ENCODE measurements at places on chromosomes 2 and 18.

DNA sequence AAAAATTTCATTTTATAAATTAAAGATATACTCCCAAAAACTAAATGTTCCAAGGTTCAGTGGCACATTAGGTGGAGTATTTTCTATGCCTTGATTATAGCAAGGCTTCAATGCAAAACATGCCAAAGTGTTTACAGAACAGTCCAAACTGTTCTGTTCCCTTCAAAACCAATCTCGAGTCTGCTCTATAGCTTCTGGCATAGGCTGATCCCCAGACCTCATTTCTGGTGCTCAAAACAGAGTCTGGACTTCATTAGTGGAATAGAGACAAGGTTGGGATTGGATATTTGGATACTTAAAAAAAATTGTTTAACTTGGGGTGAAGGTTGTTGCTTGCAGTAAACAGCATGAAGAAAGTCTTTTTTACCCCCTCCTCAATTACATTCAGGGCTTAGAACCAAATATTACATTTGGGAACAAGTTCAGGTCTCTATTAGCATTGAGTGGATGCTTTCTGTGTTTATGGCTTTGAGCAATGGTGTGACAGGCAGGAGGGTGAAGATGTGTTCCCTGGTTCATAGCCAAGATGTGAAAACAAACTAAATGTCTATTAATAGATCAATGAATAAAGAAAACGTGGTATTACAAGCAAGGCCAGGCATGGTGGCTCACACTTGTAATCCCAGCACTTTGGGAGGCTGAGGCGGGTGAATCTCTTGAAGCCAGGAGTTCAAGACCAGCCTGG, 208.1 kb upstream of the RND3 start:
- no peak for DNase-seq

DNA sequence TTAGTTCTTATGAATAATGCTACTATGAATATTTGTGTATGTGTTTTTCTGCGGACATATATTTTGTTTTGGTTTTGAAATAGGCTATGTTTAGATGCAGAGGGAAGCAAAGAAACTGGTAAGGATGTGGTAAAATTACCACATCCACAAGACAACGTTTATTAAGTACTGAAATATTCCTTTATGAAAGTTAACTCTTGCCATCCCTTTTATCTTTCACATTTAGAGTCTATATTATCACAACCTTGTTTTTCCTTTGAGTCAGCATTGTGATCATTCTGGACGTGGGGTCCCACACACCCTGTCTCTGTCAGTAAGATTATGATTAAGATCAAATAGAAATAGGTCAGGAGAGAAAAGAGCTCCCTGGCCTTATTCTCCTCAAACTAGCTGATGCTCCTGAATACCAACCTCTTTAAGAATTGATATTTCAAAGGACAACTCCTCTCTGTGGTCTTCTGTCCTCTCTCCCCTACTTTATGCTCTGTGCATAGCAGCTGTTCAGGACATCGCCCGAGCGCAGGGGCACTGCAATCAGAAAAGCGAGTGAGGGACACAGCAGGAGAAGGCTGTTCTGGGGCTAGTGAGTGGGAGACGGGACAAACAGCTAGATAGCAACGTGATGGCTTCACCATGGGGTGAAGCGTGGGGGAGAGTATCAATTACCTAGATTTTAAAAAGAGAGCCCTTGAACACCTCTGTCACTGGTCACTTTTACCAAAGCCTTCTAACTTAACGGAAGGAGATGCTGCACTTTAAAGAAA, 12.2 kb downstream of the METAP1D start:
- DNase-seq: no peak

- DNase-seq: no peak
These were observed 64.1 kb downstream of the TRAPPC12 start for GRCh38 chr2:3443506-3444084.

DNA sequence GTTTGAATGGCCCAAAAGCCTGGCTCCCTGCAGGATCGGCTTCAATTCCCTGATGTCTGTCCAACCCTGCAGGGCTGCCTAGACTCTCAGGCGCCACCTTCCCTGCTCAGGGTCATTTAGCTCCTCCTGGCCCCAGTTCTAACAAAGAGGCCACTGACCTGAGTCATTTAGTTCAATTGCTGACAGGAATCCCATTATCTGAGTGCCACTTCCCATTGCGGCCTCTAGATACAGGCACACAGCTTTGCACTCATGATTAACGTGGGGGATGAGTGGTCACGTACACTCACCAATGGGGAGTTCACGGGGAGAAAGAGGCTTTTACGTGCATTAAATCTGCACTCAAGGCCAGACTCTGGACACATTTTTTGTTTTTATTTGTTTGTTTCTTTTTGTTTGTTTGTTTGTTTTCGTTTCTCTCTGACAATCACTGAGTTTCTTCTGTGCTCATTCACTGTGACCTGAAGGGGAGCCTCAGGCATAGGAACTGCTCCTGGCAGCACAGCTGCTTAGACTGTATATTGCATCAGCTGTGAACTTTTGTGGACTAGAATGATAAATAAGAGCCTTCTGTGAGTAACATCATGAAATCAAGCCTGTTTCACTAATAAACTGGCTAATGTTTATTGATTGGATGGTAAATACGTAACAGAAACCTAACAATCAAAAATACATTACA, 118.9 kb upstream of the CTNNA2 start:
- DNase-seq: no peak

DNA sequence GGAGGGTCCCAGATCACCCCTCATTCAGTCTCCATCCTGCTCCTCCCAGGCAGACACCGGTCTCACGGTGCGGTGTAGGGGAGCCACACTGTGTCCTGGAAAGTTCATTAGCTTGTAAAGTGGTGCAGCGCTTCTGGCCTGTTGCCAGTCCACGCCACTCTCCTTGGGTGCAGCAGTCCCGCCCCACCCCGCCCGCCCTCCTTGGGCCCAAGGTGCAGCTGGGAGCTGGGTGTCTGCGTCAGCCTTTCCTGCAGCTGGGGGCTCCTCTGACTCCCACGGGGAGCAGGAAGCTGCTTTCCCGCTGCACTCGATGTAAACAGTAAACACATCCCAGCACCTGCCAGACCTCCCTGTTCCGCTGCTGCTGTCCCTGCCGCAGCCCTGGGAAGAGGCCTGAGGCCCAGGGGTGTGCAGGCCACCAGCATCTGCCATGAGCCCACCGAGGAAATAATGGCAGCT, 53.8 kb upstream of the ASB18 start:
- DNase-seq: no peak

- DNase-seq: no peak
These were observed 40.6 kb downstream of the IWS1 start for GRCh38 chr2:127485694-127486071.

DNA sequence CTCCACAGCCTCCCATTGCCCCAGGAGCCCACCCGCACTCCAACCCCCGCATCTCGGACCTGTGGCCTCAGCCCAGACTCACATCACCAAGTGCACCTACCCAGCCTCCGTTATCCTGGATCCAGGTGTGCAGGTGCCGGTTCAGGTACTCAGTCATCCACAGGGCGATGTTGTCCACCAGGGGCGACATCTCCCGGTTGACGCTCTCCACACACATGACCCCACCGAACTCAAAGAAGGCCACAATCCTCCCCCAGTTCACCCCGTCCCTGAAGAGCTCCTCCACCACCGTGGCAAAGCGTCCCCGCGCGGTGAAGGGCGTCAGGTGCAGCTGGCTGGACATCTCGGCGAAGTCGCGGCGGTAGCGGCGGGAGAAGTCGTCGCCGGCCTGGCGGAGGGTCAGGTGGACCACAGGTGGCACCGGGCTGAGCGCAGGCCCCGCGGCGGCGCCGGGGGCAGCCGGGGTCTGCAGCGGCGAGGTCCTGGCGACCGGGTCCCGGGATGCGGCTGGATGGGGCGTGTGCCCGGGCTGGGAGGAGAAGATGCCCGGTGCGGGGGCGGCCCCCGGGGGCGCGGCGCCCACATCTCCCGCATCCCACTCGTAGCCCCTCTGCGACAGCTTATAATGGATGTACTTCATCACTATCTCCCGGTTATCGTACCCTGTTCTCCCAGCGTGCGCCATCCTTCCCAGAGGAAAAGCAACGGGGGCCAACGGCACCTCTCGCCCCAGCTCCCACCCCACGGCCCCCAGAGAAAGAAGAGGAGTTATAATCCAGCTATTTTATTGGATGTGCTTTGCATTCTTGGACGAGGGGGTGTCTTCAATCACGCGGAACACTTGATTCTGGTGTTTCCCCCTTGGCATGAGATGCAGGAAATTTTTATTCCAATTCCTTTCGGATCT, 1.3 kb downstream of the BCL2 start:
- DNase-seq: peak; percentile 59

- DNase-seq: peak; percentile 7
These were observed 50.6 kb downstream of the RAPH1 start for GRCh38 chr2:203484266-203485112.

- DNase-seq: no peak
These were observed 72.3 kb downstream of the NDUFA10 start for GRCh38 chr2:239952665-239953417.

DNA sequence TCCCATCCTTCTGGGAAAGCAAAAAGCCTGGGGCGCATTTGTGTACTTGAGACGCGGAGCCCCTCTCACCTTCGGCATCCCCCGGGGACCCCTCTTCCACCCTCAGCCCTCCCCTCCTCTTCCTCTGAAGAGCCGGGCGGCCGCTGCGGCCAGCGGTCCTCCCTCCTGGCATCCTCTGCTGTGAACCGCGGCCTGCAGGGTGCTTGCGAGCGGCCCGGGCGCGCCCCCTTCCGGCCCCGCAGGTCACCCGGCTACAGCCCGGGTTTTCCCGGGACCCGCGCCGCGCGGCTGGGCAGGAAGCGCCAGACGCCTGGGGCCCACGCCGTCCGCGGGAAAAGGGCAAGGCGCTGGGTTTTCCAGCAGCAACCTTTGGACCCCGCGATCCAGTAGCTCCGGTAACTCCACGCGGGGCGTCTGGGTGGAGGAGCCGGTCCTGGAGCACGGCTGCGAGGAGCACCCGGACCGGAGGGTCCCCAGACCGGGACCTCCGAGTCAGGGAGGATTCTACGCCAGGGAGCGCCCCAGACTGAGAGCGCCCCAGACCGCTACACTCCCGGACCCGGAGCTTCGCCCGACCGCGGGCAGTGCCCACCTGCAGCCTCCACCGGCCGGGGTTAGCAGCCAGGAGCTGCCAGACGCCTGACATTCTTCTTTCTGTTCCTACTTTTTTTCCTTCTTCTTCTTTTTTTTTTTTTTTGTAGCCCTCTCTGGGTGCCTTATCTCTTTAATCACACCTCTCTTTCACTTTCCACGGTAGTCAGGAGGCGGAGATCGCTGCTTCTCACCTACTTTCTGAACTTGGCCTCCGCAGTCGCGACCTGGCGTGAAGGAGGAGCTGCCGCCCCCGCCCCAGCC, at the start of gene IL18R1:
IL18R1 (plus strand) TSS at position 271 of the 855 bp plus-strand sequence. CDS start 6,865 bp downstream, outside the sequence.
- peak; percentile 28 for DNase-seq

DNA sequence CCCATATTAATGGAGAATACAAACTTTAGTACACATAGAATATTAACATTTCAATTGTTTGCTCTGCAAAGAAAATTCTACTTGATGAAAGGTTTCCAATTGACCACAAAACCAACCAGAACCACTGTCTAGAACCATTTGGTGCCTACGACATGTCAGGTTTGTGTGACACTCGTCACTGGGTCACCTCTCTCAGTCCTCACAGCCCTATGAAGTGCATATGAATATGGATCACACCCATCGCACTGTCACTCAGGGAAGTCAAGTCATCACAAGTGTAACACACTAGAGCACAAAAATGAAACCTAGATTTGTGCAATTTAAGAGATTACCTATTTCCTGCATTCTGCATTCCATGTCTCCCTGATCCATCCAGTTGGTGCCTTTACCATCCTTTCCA, 43.7 kb downstream of the PTPN2 start:
- no peak for DNase-seq

DNA sequence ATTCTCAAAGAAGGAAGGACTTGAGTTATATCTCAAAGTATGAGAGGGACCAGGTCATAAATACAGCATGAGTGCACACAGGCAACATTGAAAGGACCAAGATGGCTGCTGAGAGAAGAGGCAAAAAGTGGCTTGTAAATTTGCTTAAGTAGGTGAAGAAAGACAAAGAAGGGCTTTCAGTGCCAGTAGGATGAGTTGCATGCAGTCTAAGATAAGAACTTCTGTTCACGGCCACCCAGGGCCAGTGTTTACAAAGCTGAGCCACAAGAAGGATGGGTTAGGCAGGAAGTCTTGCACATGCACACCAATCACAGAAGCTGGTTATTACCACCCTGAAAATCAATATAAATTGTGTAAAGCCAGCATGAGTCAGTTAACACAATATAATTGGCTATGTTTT, 3.1 kb upstream of the ABCB11 start:
- no peak for DNase-seq
